ENCODE measurements at places on chromosomes 7 and 10. TPM values are rescaled to one million over a fixed set of nuclear protein-coding genes. Genes with fewer than 3 reads are reported as not detected.

The TRPV5 gene
- 0.56 TPM for polyA plus RNA-seq

The HSPA12A gene
- 56.5 TPM for polyA plus RNA-seq

The UFSP1 gene
- polyA plus RNA-seq: 2.4 TPM

- no peak for DNase-seq
These were observed 732.1 kb upstream of the POT1 start for GRCh38 chr7:125661677-125662076.

GRCh38 chr7:16649196-16649595 lies 3.2 kb downstream of the BZW2 start:
- no peak for DNase-seq

GRCh38 chr10:124323111-124323725 lies 95.5 kb downstream of the OAT start:
- no peak for DNase-seq

DNA sequence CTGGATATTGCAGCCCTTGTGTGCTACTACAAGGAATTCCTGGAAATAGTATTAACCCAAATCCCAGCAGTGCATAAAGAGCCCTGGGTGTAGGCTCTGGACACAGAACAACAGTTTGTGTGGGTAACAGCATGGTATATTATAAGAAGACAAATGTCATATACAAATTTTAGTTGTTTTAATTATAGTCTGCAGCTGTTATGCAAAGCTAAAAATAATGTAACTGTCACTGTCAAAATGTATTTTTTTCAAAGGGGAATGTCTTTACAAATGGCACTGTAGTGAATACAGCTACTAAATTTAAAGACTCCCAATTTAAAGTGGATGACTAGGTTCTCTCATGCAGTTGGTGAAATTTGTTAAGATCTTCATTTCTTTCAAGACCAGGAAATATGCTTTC lies 339.0 kb downstream of the GPR37 start:
- no peak for DNase-seq

- DNase-seq: no peak
These were observed 60.2 kb downstream of the FIGNL1 start for GRCh38 chr7:50389961-50390360.

GRCh38 chr7:138797715-138798320 lies at the start of the genes ATP6V0A4 and TMEM213:
ATP6V0A4 (minus strand) TSS chr7:138798196; CDS start chr7:138771247, 26,949 bp downstream.
TMEM213 (plus strand) TSS chr7:138797994; CDS start chr7:138798105, 111 bp downstream.
- DNase-seq: peak; percentile 16

GRCh38 chr7:45163692-45164052 lies 6.1 kb downstream of the RAMP3 start:
- DNase-seq: no peak

DNA sequence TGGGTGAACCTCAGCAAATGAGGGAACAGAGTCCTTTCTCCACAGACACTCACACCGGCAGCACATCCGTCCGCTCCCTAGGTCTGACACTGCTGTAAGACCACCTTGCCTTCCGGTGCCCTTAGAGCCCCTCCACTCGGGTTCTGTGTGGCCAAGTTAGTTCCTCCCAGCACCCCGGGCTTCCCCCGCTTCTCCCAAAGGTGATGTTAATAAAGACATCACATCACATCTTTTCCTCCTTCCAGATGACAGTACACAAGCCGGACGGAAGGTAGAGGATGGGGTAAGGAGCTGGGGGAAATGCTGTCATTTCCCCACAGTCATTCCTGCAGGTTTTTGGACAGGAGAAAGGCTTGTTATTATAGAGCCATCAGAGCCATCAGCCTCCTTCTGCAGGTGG lies 42.3 kb downstream of the OAT start:
- no peak for DNase-seq

DNA sequence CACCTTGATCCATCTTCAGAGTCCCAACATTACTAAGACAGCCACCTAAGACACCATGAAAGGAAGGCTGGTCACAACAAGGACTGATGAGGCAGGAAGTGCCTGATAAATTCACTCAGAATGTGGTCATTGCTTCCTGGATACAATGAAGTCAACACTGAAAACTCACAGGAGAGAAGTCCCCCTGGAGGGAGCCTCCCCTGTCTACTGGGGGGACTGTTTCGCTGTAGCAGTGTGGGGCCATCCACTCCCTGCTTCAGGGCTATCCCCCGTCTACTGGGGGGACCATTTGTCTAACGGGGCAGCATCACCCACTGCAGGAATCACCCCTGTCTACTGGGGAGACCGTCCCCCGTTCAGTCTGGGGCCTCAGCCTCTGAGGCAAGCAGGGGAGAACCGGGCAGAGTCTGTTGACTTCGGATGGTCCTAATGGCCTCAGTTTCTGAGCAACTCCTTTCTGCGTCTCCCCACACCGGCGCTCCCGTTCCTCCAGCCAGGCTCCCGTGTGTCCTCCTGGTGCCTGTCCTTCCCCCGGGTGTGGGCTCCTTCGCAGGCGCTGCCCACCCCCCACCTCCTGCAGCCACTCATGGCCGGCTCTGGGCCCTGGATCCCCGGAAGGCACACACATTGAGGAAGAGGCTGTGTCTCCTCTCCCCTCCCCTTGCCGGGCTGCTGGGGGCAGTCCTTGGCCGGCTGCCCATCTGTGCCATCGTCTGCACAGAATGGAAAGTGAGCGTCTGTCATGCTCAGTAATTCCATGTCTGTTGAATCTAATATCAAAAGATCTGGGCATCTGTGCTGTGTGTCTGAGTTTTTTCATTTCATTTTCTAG lies 59.9 kb upstream of the DNAJB6 start:
- DNase-seq: no peak

GRCh38 chr7:103719070-103719469 lies 270.4 kb downstream of the RELN start:
- DNase-seq: no peak

GRCh38 chr10:35363587-35363986 lies 27.3 kb downstream of the CCNY start:
- no peak for DNase-seq

DNA sequence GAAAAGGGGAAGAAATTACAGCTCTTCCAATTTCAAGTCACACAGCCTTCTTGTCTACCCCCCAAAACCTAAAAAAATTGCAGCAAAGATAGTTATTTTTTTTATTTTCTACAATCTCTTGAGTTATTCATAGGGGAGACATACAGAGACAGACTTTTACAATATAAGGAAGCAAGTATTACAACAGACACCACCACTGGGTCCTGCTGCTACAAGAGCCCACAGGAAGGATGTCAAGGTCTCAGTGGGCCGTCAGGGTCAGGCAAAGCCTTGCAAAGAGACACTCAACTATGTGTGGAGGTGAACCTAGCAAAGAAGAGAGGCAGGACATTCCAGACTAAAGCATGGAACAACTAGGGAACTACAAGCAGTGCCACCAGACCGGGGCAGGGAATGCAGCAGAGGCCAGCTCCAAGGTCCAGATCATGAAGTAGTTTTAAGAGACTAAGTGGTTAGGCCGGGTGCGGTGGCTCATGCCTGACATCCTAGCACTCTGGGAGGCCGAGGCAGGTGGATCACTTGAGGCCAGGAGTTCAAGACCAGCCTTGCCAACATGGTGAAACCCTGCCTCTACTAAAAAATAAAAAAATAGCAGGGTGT lies 28.2 kb upstream of the ZCCHC24 start:
- no peak for DNase-seq

DNA sequence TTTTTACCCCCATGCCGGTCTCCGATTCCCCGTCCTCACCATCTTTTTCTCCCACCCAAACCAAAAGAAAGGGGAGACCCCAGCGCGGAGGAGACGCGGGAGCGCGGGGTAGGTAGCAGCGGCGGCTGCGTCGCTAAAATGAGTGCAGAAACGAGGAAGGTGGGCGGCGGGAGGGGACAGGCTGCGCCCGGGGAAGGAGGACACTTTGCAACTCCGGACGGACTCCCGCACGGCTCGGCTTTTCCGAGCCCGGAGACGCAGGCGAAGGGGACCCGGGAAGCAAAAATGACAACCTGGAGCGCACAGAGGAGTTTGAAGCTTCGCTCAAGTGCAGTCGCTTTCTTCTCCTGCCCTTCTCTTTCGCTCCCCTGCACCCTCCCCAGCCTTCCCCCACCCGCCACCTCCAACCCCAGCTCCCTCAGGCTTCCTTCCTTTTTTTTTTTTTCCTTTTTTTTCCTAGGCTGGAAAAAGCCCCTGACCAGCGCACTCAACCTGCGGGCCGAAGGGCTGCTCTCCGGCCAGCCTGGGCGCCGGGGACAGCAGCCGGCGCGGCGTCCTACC lies 453 bp downstream of the SFMBT2 start:
- DNase-seq: no peak

- no peak for DNase-seq
These were observed 64.1 kb downstream of the MGAM2 start for GRCh38 chr7:142175594-142175993.

- DNase-seq: peak; percentile 42
These were observed 106.2 kb downstream of the SNX10 start for GRCh38 chr7:26397796-26398426.
